ENCODE measurements at places on chromosomes 16 and 17.
A peak's percentile ranks its signal among the peaks of the same experiment; 100 is the strongest.

DNA sequence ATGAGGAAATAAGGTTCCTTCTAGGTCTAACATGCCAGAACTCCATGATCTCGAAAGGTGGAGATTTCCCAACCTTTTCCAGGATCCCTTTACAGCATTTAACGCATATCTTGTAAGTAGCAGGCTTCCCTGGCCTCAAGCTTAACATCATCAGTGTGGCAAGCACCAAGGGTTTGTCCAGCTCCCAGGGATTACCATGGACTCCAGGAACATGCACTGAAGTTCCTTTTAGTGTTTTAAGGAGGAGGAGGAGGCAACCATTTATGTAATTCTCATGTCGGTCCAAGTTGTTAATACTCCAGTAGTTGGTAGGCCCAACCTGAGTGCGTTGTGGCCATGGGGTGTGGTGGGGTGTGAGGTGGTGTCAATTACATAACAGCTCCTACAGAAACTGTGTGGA lies 11.8 kb upstream of the SKAP1 start:
- DNase-seq, result no peak

DNA sequence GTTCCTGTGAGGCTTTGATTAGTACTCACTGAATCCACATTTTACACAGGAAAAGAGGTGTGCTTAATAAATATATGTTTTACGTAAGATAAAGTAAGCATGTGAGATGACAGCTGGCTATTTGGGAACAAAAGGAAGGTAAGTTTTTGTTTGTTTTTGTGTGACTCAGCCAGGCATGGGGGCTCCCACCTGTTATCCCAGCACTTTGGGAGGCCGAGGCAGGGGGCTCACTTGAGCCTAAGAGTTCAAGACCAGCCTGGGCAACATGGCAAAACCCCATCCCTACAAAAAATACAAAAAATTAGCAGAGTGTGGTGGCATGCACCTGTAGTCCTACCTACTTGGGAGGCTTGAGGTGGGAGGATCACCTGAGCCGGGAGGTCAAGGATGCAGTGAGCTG lies 17.9 kb downstream of the GPR142 start:
- no peak for DNase-seq

GRCh38 chr17:78472035-78472905 lies 93.8 kb downstream of the PGS1 start:
- DNase-seq, result no peak

DNA sequence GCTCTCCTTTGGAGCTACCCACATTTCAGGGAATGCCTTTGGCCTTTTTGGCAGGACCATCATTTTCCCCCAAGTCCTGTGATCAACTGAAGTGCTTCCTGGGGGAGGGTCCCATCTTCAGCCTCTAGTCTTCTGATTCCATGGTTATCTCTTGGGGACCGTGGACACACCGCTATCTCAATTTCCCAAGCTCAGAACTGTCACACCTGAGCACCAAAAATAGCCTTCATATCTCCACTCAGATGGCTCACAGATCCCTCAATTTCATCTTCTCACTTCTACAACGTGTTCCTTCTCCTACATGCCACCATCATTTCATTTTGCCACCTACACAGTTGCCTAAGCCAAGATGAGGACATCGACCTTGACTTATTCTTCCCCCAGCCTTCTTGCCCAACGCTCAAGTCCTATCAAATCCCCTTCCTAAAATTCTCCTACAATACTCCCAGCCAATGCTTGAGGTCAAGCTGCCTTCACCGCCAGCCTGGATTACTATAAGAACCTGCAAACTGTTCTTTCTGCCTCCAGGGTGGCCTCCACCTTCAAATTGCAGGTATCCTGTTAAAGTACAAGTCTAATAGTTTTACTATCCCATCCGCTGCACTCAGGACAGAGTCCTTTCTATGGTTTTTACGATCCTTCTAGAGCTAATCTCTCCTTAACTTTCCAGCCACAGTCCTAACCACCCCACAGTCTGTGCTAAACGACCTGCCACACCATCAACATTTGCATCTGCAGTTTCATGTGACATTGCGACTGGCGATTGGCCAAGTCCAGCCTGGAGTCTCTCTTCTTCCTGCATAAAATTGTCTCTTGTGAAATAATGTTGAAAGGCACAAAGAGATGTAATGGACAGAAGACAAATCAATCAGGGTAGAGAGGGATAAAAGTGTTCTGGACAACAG lies 6.2 kb downstream of the ATP6V0D1 start:
- DNase-seq, result no peak

DNA sequence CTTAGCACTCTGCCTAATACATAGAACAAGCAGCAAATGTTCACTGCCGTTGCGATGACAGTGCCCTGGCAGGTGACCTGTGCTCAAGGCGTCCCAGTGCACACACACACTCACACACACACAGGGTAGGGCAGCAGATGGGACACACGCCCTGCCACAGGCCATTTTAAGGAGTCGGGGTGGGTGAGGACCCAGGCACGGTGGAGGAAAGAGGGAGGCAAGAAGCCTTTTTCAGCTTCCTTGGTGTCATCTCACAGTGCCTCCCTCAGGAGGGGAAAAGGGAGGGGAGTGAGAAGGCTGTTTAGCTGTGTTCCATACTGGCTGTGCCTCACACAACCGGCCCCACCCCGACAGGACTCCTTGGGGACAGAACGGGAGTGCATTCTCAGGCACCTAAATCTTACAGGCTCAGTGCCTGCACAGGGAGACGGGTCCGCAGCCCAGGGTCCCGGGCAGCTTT lies 1.5 kb downstream of the PITPNM3 start:
- no peak for DNase-seq

- DNase-seq, result no peak
Observed at GRCh38 chr16:71242601-71243000, 12.1 kb upstream of the HYDIN start.

GRCh38 chr17:69390795-69391501 lies 23.5 kb upstream of the MAP2K6 start:
- no peak for DNase-seq

DNA sequence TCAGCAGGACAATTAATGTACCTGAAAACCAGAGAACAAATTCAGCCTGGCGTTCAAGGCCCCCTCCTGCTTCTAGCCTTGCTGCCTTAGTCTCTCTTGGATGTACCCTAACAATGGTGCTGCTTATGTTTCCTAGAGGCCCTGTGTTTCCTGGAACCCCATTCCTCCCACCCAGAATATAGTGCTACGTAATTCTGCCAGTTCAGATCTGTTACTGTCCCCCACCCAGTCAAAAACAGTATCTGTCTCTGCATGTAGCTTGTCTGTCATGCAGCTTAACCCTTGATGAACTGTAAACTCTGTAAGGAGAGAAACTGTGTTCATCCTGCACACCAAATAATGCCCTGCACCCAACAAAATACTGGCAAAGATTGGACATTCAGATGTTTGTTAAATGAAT lies 6.8 kb downstream of the MRTFB start:
- DNase-seq, result no peak

GRCh38 chr17:75693500-75694481 lies 26.7 kb downstream of the SAP30BP start:
- DNase-seq, result no peak

DNA sequence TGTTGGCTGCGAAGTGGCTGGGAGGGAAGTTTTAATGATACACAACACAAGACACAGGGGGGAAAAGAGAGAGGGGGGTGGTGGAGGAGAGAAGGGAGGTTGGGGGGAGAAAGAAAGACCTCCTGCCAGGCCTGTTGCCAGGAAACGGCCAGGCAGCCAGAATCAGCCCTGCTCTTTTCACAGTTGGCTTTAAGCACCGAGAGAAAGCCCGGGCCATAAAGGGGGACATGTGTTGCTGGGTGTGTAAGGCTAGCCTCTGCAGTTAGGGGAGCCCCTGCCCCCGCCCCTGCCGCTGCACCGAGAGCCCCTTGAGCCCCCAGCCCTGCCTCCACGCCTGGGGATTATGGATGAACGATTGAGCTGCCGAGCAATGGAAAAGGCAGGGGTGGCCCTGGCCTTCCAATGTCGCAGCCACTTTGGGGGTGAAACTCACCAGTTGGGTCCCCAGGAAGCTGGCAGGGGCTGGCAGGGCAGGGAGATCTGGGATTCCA lies 13.9 kb upstream of the WNT3 start:
- no peak for DNase-seq

- DNase-seq, result no peak
Observed at GRCh38 chr17:6135996-6136395, 65.8 kb downstream of the WSCD1 start.

DNA sequence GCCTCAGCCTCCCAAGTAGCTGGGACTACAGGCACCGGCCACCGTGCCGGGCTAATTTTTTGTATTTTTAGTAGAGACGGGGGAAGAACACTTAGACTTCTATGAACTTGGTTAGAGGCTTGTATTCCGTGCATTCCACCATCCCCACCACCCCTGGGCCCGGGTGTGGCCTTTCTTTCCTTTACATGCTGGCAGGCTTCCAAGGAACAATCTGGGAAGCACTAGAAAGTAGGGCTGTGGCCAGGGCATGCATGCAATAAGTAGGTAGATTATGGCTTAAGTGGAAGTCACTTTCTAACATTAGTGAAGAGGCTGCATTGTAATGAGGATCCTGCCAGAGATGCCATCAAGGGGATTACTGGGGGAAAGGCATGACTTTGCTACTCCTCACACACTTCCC lies 171.6 kb downstream of the SHISA6 start:
- no peak for DNase-seq

DNA sequence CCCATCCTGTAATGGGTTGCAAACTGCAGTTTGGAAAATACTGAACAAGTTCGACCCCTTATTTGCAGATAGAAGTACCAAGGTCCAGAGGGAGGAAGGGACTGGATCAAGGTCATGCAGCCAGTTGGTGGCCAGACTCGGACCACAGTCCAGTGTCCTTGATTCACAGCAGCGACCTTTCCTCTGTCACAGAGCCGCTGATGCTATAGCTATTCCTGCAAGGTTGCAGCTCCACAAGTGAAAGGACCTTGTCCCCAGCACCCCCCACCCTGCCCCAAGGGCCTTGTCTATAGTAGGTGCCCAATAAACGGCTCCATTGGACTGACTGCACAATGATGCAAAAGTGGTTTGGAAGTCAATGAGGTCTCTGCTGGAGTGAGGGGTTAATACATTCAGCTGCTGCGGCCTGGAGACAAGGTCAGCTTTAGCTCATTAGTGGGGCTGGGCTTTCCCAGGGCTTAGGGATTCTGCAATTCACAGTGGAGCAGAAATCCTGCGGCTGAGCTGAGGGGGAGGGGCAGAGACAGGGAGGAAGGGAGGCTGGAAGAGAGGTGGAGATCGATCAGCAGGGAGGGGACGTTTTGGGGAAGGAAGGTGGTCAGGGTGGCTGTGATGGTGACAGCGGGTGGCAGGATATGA lies 13.4 kb upstream of the CRHR1 start:
- DNase-seq, result no peak

- DNase-seq, result no peak
Observed at GRCh38 chr16:87375426-87376135, 8.0 kb downstream of the FBXO31 start.

DNA sequence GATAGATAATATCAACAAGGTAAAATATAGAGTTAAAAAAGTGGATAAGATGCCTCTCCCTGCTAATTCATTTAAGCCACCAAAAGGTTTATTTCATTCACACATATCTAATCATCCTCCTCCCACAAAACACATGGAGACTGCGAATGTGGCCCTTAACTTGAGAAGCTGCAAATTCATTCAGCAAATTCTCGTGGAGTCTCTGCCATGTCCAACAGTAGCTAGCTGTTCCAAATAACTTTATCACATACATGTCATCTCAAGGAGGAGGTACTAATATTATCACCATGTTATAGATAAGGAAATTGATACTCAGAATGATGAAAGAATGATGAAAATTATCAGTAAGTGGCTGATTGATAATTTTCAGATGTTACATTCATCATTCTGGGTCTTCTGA lies 950.2 kb downstream of the CDH11 start:
- DNase-seq, result no peak

DNA sequence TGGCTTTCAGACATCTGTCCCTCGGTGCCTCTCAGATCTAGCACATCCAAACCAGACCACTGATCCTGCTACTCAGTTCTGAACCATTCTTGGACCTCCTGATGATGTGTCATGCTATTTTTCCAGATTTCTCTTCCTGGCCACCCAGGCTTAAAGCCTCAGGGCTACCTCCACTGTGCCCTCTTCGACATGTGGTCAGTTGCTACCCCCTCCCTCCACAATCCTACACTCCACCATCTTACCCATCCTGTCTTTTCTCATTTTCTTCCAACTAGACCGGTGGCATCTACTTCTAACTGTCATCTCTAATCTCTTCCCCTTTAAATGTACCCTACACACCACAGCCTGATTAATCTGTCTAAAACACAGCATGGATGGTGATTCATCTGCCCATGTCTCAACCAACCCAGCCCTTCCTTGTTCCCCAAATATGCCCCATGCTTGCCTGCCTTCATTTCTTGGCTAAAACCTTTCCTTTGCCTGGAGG lies 478.6 kb downstream of the SLC39A11 start:
- peak; percentile 59 for DNase-seq

DNA sequence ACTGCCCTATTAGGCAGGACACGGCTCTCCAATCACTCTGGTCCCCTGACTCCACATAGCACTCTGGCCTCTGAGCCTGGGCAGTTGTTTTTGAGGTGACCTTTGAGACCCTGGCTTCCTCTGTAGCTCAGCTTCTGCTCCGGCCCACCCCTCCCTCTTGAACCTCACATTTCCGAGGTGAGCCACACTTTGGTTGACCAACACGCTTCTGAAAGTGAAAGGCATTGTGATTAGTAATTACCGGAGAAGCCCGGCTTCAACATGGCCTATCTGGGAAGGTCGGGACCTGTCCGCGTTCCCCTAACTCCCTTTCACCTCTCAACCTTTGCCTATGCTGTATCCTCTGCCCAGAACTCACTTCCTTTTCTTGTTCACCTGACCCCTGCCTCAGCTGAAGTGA lies 10.3 kb upstream of the ITGAX start:
- no peak for DNase-seq

DNA sequence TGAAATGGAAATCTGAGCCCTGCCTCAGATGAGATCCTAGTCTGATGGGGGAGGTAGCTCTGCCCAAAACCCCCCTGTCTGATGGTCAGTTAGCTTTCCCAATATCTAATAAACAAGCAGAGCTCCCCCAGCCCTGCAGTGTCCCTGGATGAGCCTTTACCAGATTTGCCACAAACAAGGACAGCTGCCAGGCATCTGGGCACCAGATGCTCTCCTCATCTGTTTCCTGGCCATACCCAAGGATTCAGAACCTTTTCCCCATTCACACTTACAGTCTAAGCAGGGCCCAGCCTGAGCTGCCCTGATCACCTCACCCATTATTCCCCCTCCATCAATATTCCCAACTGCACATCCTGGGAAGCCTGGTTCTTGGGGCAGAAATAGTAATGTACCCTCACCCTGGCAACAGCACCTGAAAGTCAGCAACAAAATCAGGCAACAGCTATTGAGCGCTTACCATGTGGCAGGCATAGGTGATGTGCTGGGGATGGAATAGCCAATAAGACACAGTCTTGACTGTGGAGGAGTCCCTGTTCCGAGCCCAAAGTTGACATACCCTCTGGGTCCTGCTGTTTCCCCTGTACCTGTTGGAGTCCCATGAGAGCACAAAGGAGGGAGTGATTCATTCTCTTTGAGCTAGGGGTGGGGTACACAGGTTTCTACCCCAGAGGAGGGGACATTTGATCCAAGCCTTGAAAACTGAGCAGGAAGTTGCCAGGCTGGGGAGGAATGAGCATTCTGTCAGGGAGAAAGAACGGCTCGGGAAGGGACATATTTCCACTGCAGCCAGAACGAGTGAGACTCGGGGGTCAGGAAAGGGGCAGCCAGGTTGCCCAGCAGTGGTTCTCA lies 147.4 kb downstream of the TMEM132E start:
- DNase-seq, result no peak

GRCh38 chr17:4920351-4921048 lies 11.6 kb upstream of the GP1BA start:
- DNase-seq, result peak; percentile 29

Data from OCI-M1 (cell line).